ENCODE measurements at places on chromosomes 11 and 22.
A peak's percentile ranks its signal among the peaks of the same experiment; 100 is the strongest.

- no peak for DNase-seq
These were observed 24.7 kb downstream of the TEF start for GRCh38 chr22:41406410-41406809.

GRCh38 chr22:19962246-19962908 is 20.8 kb upstream of the TXNRD2 start:
- DNase-seq = peak; percentile 90

DNA sequence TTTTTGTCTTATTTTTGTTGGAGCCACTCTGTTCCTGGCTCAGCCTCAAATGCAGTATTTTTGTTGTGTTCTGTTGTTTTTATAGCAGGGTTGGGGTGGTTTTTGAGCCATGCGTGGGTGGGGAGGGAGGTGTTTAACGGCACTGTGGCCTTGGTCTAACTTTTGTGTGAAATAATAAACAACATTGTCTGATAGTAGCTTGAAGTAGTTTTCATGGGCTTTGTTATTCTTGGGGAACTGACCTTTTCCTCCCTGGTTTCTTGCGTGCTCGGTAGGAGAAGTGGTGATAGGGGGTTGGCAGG is 6.0 kb upstream of the MCM5 start:
- DNase-seq = no peak

GRCh38 chr22:37123649-37124048 is 14.1 kb upstream of the TMPRSS6 start:
- no peak for DNase-seq

- peak; percentile 62 for DNase-seq
These were observed 77.1 kb upstream of the PRR5 start for GRCh38 chr22:44624689-44625420.

DNA sequence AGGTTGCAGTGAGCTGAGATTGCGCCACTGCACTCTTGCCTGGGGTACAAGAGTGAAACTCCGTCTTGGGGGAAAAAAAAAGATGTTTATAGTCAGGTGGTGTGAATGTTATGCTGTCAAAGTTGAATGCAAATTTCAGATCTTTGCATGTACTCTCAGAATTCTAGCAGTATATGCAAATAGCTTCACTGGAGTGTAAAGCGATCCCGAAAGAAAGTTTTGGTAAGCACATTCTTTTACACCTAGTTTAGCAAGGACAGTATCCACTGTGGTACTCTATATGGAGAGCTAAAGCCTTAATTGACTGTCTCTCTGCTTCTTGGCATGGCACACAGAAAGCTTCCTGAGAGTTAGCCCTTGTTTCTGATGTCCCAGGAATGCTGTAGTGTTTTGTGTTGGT is 4.0 kb downstream of the JAM3 start:
- DNase-seq = no peak

- peak; percentile 94 for DNase-seq
These were observed 160.9 kb downstream of the ADAMTS15 start for GRCh38 chr11:130609121-130610035.

DNA sequence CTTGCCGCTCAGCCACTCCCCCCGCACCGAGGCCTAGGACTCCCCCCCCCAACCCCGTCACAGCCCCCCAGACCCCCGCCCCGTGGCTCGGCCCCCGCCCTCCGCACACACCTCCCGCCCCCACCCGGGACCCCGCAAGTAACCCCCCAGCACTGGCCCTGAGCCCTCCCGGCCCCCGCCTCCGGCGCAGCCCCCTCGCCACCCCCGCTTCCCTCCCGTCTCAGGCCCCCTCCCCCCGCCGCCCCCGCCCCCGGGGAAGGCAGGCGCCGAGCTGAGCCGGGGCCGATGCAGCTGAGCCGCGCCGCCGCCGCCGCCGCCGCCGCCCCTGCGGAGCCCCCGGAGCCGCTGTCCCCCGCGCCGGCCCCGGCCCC is 1.5 kb downstream of the SHANK3 start:
- DNase-seq = no peak

- DNase-seq = no peak
These were observed 41.2 kb upstream of the LYVE1 start for GRCh38 chr11:10609636-10610035.

- peak; percentile 46 for DNase-seq
These were observed 37.8 kb upstream of the TH start for GRCh38 chr11:2209370-2209801.

DNA sequence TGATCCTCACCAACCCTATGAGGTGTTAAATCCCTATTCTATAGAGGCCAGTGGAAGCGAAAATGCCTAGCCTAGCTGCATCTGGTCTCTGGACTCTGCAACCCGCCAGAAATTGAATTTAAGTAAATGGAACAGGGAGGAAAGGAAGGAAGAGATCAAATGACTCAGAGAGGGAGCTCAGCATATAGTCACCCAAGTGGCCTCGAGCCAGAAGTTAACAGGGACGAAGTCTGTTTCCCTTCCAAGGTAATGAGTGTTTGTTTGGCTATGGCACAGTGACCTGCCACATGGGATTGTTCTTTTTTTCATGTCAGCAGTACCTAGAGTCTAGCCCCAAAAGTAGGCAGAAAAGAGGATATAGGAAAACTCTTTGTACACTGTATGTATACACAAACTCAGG is 66.3 kb downstream of the PAK1 start:
- no peak for DNase-seq

- peak; percentile 78 for DNase-seq
These were observed 279.0 kb downstream of the TBC1D22A start for GRCh38 chr22:47041271-47042115.

DNA sequence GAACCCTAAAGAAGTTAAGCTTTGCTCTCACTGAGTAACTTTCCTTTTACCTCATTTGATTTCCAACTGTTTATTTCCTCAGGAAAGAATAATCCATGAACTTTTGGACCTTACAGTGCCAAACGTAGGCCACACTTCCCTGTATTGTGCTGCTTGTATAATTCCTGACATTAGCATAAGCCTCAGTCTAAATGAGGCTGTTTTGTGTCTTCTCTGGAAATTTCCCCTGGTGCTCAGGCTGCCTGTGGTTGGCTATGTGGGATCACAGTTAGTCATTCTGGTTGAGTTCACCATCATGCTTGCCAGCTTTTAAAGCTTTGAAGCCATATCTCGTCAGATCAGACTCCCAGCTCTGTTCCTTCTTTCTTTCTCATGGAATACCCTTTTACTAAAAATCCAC is 107.0 kb downstream of the FAM76B start:
- DNase-seq = no peak

GRCh38 chr11:88202498-88202897 is 27.3 kb upstream of the RAB38 start:
- no peak for DNase-seq

DNA sequence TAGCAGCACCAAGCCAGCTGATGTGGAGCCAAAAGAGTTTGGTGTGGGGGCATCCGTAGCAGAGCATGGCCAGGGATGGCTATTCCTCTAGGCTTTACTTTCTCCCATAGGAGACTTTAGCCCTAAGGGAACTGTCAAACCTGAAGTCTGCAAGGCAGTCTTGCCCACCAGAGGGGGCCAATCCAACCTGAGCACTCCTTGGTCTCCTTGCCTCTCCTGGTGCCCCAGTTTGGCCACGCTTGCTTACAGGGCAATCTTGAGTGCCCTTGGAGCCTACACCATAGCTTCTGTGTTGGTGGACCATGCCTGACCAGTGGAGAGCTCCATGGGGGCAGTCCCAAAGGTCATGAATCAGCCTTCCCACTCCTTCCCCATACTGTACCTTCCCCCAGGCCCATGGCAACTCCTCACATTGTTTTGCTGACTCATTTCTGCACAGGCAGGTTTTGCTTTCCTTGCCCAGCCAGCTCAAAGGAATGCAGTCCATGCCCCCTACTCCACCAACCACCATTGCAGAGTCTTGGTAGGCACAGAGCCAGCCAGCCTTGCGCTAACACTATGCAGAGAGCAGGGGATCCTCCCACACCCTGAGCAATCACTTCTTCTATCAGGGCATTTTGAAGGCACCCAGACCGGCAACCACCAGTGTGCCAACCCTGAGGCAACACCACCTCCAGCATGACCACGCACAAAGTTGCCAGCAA is 1421.2 kb upstream of the RAG2 start:
- DNase-seq = no peak

DNA sequence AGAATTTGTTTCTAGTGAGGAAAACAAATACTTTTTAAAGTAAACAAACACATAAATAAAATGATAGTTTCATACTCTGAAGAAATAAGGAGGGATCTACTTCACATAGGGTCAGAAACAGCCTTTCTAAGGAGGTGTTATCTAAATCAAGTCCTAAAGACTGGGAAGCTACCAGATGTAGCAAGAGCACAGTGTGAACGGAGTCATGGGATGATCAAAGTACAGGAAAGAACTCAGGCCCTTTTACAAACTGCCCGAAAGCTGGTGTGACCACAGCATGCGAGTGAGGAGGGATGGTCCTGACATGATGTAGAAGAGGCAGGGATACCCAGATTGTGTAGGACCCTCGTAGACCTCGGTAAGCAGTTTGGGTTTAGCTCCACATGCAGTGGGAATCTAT is 102.8 kb downstream of the ARHGAP32 start:
- no peak for DNase-seq

- DNase-seq = no peak
These were observed 69.2 kb upstream of the INCENP start for GRCh38 chr11:62054484-62055121.

DNA sequence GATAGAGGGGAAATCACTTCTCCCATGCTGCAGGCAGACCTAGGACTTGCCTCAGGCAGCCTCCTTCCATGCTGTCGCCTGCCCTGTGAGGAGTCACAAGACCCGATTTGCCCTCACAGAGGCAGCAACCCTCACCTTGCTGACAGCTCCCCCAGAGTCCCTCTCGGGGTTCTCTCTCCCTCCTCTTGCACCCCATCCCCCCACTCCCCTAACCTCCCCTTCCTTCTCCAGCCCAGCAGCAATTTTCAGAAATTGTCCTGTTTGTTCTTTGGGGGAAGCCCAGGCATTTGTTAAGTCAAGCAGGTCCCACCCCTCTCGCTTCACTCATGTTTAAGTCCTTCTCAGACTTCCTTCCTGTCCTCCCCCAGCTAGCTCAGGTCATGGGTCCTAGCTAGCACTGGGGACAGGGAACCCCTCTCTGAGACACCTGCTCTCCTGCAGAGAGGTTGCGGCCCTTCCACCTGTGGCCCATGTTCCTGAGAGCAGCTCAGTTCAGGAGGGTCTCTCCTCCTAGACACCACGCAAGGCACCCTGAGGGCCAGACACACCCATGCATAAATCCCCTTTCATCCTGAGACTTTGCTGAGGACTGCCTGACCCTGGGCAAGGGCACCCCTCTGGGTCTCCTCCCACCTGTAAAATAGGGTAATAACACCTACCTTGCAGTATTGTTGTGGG is 6.3 kb upstream of the FXYD2 start:
- peak; percentile 58 for DNase-seq

- DNase-seq = no peak
These were observed 42.7 kb upstream of the SLC1A2 start for GRCh38 chr11:35461917-35462538.

DNA sequence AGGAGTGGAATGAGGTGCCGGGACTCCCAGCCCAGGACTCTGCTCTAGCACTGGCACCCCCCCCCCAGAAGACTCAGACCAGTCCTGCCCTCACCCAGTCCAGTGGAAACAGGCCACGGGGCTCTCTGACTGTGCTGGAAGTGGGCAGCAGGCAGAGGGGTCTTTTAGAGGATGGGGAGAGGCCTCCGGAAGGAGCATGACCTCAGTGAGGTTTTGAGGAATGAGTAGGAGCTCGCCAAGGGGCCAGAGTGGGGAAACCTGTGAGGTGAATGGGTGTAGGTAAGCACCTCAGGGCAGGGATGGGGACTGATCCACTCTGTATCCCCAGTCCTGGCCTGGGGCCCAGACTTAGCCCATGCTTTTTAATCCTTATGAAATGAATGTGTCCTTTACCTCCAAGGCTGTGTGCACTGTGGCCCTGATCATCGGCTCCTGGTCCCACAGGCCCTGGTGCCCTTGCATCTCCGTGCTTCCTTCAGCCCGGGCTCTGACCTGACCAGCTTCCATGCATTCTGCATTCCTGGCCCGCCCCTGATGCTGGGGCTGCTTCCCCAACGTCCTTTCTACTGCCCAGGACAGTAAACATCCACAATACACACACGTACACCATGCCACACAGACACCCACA is 24.4 kb upstream of the RFPL3 start:
- peak; percentile 48 for DNase-seq

DNA sequence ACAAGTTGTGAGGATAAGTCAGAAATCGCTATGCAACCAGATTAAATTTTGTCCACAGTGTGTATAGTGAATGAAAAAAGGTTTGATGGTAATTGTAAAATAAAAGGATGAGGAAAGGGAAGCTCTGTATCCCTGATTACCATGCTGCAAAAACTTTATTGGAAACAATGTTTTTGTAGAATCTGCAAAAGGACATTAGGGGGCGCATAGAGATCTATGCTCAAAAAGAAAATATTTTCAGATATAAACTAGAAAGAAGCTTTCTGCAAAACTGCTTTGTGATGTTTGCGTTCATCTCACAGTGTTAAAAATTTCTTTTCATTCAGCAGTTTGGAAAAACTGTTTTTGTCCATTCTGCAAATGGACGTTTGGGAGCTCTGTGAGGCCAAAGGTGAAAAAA is 390.5 kb downstream of the OR4C45 start:
- no peak for DNase-seq

DNA sequence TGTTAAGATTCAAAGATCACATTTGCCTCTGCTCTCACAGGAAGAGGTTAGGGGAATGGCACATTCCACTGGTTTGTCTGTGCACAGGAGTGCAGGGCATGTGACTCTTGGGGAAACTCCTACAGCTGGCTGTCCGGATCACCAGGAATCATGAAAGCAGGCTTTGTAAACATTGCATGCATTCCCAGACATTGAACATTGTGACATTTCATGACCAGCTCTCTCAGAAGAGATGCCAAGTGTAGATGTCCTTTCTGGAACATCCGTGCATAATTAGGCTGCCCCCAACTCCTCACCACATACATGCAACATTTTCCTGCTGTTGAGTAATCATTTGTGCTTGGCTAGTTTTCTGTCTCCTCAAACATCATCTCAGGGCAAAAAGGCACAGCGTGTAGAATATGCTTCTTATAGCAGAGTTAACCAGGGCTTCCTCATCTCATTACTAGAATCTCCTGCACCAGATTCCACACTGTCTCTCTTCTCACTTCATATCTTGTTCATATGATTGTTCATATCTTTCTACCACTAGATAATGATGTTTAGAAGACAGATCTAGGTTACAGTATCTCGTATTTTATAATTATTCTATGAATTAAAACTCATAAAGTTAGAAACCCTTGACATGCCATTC is 694.7 kb downstream of the NTM start:
- DNase-seq = no peak

DNA sequence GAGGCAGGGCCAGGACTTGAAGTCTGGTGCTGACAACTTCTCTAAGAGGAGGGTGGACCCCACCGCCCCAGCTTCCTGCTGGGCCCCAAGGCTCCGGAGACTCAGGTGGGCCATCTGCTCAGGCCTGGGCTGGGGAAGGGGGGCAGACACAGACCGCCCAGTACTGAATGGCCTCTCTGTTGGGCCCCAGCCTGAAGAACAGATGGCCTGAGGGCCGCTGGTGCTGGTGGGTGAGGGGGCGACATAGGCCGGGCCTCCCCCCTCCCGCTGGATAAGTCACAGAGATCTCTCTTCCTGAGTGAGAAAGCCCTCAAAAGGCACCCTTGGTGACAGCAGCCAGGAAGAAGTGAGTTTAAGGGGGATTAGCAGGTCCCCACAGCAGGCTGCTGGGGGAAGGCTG is 12.5 kb upstream of the TP53I11 start:
- no peak for DNase-seq

All from posterior vena cava (tissue), 2 donors.